Activated T-helper 1 cell treated with anti-CD3 and anti-CD28 coated beads, Interleukin-12 subunit alpha, Interleukin-12 subunit beta, Interleukin-2, Interleukin-4 antibody, amounts not matched to agents 30 ng/mL and 10 ng/mL and 1 ng/mL, durations not matched to agents 14 hours and 24 hours and 36 hours (primary cell): ENCODE measurements at places on chromosomes 16 and 17. TPM values are rescaled to one million over a fixed set of nuclear protein-coding genes. Genes with fewer than 3 reads are reported as not detected.

Gene CNTD1
- not detected in 2 replicates for total RNA-seq

Gene CLEC18A
- total RNA-seq: 0.39 and 0.67 TPM in 2 replicates

Gene CHD9NB
- total RNA-seq: 0.24 and 1.1 TPM in 2 replicates

Gene KRTAP9-8
- total RNA-seq: not detected in 2 replicates

Gene NTN1
- total RNA-seq: 0.34 and 0.44 TPM in 2 replicates

GRCh38 chr17:74190807-74191406 is 12.6 kb upstream of the RPL38 start:
- DNase-seq: no peak
- H3K36me3 ChIP-seq: no peaks in the 10 kb centered on the region
- no peak overlapping the region for H3K4me3 ChIP-seq
- peaks cover 20% of the 10 kb centered on the region for H3K27me3 ChIP-seq
- H3K27ac ChIP-seq: no peak overlapping the region

DNA sequence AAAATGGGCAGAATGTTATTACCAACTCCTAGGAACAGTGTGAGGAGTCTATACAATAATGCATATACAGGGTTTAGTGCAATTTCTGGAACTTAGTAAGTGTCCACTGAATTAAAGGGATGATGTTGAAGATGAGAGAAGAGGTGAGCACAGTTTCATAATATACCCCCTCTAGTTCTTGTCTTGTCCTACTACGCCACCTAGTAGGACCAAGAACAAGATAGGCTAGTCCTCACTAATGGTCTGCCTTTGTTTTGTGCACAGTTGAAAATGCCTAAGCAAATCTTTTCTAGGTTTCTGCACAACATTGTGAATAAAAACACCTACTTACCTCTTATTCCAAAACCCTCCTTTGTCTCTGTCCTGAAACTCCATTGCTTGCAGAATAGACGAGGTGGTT is 670.2 kb downstream of the CDH8 start:
- no peak for DNase-seq
- no peak overlapping the region for H3K27ac ChIP-seq
- H3K27me3 ChIP-seq: no peaks in the 10 kb centered on the region
- H3K4me3 ChIP-seq: no peak overlapping the region
- no peaks in the 10 kb centered on the region for H3K4me1 ChIP-seq
- H3K36me3 ChIP-seq: no peaks in the 10 kb centered on the region

GRCh38 chr17:47208744-47209488 is at the start of gene MYL4:
Gene MYL4, plus strand, starts transcription at chr17:47209348. Its CDS starts 75 bp downstream, at chr17:47209423.
- peaks cover 34% of the 10 kb centered on the region for H3K4me1 ChIP-seq
- no peak for DNase-seq
- no peak within 1 kb of the TSS for H3K27ac ChIP-seq
- no peaks in the 10 kb centered on the region for H3K36me3 ChIP-seq

DNA sequence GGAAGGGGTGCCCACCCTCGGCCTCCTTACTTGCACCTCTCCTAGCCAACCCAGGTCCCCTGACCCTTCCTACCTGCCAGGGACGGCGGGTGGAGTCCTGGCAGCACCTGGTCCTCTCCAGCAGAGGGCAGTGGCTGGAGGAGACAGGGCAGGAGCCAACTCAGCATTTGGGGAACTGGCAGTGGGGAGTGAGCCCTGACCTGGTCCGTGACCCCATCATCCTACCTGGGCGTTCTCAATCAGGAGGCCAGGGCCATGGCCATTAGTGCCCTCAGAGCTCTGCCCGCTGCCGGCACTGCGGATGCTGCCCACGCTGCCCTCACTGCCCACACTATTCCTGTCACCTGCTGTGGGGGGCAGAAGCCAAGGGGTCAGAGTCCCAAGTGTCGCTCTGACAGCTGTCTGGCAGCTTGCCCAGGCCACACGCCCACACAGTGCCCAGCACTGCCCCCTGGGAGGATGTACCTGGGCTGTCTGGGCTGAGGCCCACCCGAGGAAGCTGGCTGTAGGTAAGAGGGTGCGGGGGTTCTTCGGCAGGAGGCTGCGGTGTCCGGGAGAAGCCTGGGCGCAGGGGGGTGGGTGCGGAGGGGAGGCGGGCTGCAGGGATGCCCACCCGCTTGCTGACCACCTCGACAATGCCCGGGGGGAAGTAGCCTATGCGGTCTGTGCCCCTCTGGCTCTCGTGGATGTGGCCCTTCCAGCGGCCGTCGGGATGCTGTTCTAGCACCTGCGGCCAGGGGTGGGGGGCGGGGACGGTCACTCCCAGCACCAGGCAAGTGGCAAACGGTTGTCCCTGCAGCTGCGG is 10.8 kb downstream of the CASKIN2 start:
- H3K27me3 ChIP-seq: peaks cover 2% of the 10 kb centered on the region
- no peak overlapping the region for H3K27ac ChIP-seq
- DNase-seq: peak; percentile 19

- peak overlapping the region; percentile 12 for H3K27ac ChIP-seq
- H3K27me3 ChIP-seq: no peaks in the 10 kb centered on the region
- no peak for DNase-seq
- H3K36me3 ChIP-seq: no peaks in the 10 kb centered on the region
- H3K4me3 ChIP-seq: no peak overlapping the region
Observed at GRCh38 chr16:67673712-67674580, 7.3 kb downstream of the C16orf86 start.

DNA sequence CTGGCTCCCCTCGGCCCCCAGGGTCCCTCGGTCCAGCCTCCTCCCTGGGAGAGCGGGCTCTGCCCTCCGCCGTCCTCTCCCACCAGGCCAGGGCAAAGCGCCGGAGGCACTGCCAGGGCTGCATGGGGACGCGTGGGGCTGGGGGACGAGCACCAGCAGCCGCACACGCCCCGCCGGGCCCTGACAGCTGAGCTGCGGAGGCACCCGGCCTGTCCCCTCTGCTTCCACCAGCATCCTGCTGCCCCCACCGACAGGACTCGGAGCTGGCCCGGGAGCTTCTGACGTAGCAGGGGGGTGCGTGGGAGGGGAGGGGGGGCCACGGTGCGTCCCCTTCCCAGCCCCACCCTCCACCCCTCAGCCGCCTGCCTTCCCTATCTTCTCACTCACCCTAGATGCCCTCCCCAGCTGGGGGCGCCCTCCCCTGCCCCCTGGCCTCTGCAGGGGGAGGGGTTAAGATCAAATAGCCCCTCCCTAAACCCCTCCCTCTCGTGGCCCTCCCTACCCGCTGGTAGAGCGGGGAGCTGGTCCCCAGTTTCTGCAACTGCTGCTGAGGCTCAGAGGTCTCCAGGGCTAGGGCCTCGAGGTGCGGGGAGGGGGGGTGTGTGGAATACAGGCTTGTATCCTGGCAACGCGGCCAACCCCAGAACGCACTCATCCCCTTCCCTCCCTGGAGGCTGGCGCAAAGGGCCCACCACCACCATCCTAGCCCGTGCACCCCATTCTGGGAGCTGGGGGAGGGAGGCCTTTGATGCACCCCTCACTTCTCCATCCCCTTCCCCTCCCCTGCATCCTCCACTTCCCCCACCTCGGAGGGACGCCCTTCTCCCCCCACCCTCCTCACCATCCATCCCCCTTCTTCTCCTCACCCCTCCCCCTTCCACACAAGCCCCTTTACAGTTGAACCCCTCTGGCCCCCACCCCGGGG is 1.0 kb downstream of the SRCIN1 start:
- H3K4me3 ChIP-seq: peak overlapping the region; percentile 63
- peak; percentile 9 for DNase-seq
- H3K4me1 ChIP-seq: peaks cover 5% of the 10 kb centered on the region

GRCh38 chr16:11201498-11202259 is 54.3 kb downstream of the SOCS1 start:
- no peaks in the 10 kb centered on the region for H3K27me3 ChIP-seq
- no peaks in the 10 kb centered on the region for H3K36me3 ChIP-seq
- H3K27ac ChIP-seq: peak overlapping the region; percentile 55
- H3K4me1 ChIP-seq: peaks cover 68% of the 10 kb centered on the region
- no peak for DNase-seq

DNA sequence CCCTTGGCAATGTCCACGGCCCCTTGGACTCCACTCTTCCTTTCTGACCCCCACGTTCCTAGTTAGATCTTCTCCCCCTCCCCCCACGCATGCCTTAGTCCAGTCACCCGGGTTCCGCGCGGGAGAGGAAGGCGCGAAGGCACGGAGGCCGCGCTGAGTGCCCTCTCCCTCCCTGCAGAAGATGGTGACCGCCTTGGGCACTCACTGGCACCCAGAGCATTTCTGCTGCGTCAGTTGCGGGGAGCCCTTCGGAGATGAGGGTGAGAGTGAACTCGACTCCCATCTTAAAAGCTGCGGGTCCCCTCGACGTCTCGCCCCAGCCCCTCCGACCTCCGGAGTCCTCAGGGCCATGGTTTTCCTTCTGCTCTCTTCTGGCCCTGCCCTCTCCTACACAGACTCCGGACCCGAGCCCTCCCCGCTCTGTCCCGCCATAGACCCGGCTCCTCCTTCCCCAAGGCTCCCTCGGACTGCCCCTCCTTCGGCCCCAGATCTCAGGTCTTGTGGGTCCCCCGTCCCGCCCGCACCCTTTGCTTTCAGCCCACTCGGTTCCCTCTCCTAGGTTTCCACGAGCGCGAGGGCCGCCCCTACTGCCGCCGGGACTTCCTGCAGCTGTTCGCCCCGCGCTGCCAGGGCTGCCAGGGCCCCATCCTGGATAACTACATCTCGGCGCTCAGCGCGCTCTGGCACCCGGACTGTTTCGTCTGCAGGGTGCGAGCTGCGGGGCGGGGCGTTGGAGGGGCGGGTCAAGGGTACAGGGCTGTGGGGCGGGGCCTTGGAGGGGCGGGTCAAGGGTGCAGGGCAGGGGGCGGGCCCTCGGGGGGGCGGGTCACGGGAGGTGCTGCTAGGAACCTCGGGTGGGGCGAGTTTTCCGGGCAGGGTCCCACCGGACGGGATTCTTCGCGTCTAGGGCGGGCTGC is 4.6 kb downstream of the TGFB1I1 start:
- H3K27ac ChIP-seq: no peak overlapping the region
- H3K4me1 ChIP-seq: peaks cover 23% of the 10 kb centered on the region
- H3K4me3 ChIP-seq: peak overlapping the region; percentile 79
- peak; percentile 70 for DNase-seq
- peaks cover 2% of the 10 kb centered on the region for H3K36me3 ChIP-seq

DNA sequence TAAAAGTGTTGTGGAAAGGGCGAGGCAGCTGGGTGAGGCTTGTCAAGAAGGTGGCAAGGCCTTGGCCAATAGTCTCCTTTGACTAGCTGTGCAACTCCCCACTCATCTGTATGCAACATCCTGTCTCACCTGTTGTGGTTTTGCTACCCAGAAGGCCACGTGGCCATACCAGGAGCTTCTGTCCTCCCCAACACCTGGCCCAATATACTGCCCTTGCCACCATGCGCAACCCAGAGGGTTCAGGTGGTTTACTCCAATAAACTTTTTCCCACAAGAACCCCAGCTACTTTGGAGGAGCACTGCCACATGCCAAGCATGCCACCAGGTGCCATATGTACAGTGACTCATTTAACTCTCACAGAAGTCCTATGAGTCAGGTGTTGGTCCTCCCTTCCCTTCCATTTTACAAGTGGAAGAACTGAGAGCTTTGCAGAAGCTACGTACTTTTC is 10.2 kb downstream of the MYO19 start:
- peak overlapping the region; percentile 85 for H3K27ac ChIP-seq
- no peak overlapping the region for H3K4me3 ChIP-seq
- H3K27me3 ChIP-seq: no peaks in the 10 kb centered on the region
- H3K4me1 ChIP-seq: peaks cover 34% of the 10 kb centered on the region
- H3K36me3 ChIP-seq: peaks cover 47% of the 10 kb centered on the region

- H3K4me3 ChIP-seq: no peak overlapping the region
- peaks cover 68% of the 10 kb centered on the region for H3K36me3 ChIP-seq
- no peaks in the 10 kb centered on the region for H3K27me3 ChIP-seq
- H3K4me1 ChIP-seq: peaks cover 43% of the 10 kb centered on the region
- no peak overlapping the region for H3K27ac ChIP-seq
Observed at GRCh38 chr16:11033629-11034420, 89.5 kb downstream of the CLEC16A start.

DNA sequence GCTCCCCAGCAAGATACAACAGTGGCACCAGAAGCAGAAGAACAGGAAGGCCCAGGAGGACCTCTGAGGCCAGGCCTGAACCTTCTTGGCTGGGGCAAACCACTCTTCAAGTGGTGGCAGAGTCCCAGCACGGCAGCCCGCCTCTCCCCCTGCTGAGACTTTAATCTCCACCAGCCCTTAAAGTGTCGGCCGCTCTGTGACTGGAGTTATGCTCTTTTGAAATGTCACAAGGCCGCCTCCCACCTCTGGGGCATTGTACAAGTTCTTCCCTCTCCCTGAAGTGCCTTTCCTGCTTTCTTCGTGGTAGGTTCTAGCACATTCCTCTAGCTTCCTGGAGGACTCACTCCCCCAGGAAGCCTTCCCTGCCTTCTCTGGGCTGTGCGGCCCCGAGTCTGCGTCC is 11.9 kb downstream of the CES3 start:
- H3K36me3 ChIP-seq: peaks cover 1% of the 10 kb centered on the region
- DNase-seq: no peak
- no peak overlapping the region for H3K4me3 ChIP-seq
- H3K27ac ChIP-seq: no peak overlapping the region
- H3K4me1 ChIP-seq: peaks cover 31% of the 10 kb centered on the region
- peaks cover 2% of the 10 kb centered on the region for H3K27me3 ChIP-seq

- H3K27me3 ChIP-seq: no peaks in the 10 kb centered on the region
- H3K4me1 ChIP-seq: no peaks in the 10 kb centered on the region
- no peaks in the 10 kb centered on the region for H3K36me3 ChIP-seq
- no peak overlapping the region for H3K27ac ChIP-seq
Observed at GRCh38 chr17:12242345-12242954, 221.8 kb downstream of the MAP2K4 start.

- H3K4me3 ChIP-seq: peak within 1 kb of the TSS; percentile 98
- DNase-seq: peak; percentile 88
- H3K27ac ChIP-seq: peak within 1 kb of the TSS; percentile 99
- H3K4me1 ChIP-seq: peaks cover 54% of the 10 kb centered on the region
- no peaks in the 10 kb centered on the region for H3K27me3 ChIP-seq
- H3K36me3 ChIP-seq: peaks cover 40% of the 10 kb centered on the region
Observed at GRCh38 chr16:31179747-31180459, at the start of gene FUS. Gene FUS, plus strand, starts transcription at chr16:31180139. Its CDS starts 76 bp downstream, at chr16:31180215.

GRCh38 chr17:45296003-45296832 is 20.6 kb downstream of the MAP3K14 start:
- H3K36me3 ChIP-seq: peaks cover 41% of the 10 kb centered on the region
- peak overlapping the region; percentile 82 for H3K27ac ChIP-seq
- H3K27me3 ChIP-seq: no peaks in the 10 kb centered on the region

GRCh38 chr17:73071066-73071999 is 21.2 kb downstream of the SLC39A11 start:
- no peak overlapping the region for H3K27ac ChIP-seq

DNA sequence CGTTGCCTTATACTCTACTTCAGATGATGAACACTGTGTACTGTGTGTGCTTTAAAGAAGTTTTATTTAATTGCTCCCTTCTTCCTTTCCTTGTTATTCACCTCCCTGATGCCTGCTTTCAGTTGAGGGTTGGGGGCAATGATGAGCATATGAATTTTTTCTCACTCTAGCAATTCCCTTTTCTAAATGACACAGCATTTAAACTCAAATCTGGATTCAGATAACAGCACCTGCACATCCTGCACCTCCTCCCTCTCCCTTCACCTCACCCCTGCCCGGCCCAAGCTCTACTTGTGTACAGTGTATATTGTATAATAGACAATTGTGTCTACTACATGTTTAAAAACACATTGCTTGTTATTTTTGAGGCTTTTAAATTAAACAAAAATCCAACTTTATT is 13.0 kb upstream of the PNPO start:
- peaks cover 28% of the 10 kb centered on the region for H3K36me3 ChIP-seq
- H3K27me3 ChIP-seq: no peaks in the 10 kb centered on the region
- no peak overlapping the region for H3K27ac ChIP-seq
- H3K4me3 ChIP-seq: no peak overlapping the region

- H3K36me3 ChIP-seq: no peaks in the 10 kb centered on the region
- peak; percentile 3 for DNase-seq
- H3K27ac ChIP-seq: no peak overlapping the region
- peaks cover 12% of the 10 kb centered on the region for H3K27me3 ChIP-seq
- no peak overlapping the region for H3K4me3 ChIP-seq
- H3K4me1 ChIP-seq: no peaks in the 10 kb centered on the region
Observed at GRCh38 chr16:58306327-58306726, 11.5 kb upstream of the PRSS54 start.

GRCh38 chr17:43634591-43635125 is 27.1 kb downstream of the MEOX1 start:
- no peak overlapping the region for H3K4me3 ChIP-seq
- peaks cover 8% of the 10 kb centered on the region for H3K27me3 ChIP-seq
- no peak overlapping the region for H3K27ac ChIP-seq
- no peaks in the 10 kb centered on the region for H3K4me1 ChIP-seq
